Effector memory CD4-positive, alpha-beta T cell (primary cell): ENCODE measurements at places on chromosomes 11 and 22.

GRCh38 chr22:19203834-19204233, 25.3 kb upstream of the SLC25A1 start:
- DNase-seq: no peak

- DNase-seq: no peak
Observed at GRCh38 chr11:123174196-123175183, 20.6 kb downstream of the CLMP start.

GRCh38 chr11:121672630-121673487, 220.1 kb upstream of the SORL1-AS1 start:
- DNase-seq: no peak

DNA sequence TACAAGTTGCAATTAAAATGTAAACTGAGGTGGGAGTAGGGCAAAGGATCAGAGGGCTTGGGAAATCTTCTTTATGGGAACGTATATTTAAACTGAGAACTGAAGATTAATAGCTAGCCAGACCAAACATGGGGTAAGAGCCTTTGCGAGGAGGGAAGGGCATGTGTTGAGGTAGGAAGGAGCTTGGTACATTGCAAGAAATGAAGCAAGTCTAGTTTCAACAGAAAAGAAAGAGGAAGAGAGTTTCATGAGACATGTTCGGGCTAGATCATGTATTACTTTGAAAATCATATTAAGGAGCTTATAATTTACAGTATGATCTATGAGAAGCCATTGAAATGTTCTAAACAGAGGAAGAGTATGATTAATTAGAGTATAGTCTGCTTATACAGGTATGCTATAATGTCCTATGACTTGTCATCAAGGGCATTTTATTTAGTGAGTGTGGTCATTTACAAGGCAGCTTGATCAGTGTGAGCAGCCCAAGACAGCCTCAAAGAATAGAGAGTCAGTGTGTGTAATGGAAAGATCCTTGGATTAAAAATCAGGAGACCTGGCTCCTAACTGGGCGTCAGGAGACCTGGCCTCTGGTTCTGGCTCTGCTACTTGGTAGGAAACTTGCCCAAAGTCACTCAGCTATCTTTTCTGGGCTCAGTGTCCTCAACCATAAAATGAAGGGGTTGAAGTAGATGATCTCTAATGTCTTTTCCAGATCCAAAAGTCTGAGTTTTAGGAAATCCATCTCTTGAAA, 10.9 kb downstream of the GAS2 start:
- DNase-seq: no peak

GRCh38 chr22:48825802-48826520, 1001.7 kb downstream of the BRD1 start:
- DNase-seq: no peak

DNA sequence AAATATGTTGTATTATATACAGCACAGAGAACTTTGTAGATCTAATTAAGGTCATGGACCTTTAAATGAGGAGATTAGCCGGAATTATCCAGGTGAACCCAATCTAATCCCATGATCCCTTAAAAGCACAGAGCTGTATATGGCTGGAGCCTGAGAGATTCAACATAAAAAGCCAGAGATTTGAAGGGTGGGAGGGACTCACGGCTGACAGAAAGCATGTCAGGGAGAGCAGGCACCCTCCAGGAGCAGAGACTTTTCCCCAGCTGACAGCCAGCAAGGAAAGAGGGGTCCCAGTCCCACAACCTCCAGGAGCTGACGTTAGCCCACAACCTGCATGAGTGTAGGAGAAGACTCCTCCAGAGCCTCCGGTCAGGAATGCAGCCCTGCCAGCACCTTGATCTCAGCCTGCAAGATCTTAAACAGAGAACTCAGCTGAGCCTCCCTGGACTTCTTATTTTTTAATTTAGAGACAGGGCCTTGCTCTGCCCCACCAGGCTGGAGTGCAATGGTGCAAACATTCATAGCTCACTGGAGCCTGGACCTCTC, 20.0 kb upstream of the ADA2 start:
- no peak for DNase-seq

DNA sequence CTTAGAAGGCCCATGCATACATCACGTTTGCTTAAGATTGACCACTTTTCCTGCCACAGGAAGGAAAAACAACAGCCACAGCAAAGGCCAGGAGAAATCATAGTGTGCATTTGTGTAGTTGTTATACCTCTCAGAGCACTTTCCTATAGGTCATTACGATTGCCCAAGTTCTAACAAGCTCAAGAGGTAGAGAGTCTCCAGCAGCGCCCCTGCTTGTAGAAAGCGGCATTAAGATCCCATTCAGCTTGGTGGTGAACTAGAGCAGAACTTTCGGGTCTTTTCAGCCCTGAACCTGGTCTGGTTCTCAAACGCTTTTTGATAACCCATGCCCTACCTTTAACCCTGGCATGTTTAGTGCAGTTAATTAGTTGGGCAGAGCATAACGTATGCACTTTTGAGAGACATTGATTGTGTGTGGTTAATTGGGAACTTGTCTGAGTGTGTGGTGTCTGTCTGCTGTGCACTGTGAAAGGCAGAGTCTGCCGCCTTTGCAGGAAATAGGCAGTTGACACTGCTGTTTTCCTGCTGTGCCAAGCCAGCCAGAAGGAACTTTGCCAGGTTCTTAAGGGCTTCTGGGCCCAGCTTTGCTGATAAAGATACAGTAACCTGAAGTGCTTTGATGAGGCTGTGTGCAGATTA, 109.9 kb upstream of the CLMP start:
- no peak for DNase-seq

DNA sequence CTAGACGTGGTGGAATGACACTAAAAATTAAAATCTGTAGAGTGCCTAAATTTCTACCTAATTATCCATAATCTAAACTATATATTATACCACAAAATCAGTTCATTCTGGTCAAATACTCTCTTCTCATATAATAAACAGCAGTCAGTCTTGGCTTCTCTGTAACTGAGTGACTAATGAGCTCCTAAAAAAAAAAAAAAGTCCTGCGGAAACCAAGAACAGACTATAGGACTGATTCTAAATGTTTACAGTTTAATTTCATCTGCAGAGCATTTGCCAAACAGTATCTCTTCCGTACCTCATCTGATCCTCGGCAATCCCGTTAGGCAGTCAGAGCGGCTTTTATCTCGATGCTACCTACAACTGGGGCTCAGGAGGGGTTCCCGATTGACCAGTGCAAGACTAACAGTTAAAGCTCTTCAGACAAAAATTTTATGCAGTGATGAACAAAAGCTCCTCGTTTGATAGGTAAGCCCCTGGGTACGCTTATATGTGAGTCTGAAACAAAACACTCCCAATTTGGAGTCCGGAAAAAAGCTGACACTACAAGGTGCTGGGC, 686 bp downstream of the KIF18A start:
- DNase-seq: no peak

DNA sequence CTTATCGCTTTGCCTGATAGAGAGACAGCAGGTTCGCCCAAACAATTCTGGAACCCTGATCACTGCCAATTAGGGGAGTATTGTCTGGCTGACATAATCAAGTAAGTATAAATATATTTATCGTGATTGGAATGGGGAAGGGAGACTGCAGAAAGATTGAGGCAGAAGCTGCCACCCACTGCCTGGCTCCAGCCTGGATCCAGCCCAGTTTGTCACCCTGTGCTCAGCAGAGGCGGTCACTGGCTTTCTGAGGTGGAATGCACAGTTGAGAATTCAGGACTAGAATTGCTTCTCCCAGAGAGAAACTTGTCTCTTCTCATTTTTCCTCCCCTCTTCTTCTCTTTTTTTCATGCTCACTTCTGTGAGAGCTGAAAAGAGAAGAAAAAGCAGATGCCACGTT, 25.9 kb downstream of the GRAP2 start:
- no peak for DNase-seq

DNA sequence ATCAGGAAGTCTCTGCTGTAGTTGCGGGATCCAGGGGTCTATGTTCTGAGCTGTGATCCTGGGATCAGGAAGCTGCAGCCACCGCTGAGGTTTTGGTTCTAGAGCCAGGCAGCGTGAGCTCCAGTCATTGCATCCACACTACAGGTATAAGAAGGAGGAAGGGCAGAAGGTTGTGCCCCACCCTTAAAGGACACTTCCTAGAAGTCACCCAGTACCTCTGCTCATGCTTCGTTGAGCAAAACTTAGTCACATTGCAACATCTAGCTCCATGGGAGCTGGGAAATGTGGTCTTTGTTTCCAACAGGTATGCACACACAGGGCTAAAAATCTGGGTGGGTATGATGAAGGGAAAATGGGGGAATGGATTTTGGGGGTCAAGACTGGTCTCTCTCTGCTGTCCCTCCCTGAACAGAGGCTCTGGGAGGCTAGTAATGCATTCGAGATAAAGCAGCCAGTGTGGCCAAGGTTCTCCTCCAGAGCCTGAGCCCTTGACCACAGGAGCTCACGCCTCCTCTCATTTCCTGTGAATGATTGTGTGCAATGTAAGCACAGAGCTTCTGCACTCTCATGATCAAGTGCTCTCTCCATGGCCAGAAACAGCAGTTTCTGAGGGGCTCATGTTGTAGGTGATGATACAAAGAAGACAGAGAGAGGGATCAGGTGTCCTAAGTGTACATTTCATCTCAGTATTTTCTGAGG, 86.8 kb upstream of the OR4B1 start:
- DNase-seq: no peak

DNA sequence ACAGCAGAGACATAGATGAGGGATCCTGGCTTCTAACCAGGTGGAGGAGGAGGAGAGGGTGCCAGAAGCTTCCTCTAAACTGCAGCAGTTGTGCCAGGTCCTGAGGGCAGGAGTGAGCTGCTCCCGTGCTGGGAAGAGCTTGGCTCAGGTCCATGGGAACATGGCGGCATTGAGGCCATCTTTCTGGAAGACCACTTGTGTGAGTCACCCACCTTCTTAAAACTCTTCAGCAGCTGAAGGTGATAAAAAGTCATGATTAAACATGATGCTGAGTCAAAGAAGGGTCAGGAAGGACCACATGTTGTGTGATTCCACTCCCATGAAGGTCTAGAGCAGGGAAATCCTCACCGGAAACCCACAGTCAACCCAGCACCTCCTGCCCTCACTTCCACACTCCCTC, 35.1 kb downstream of the LINC01488 start:
- DNase-seq: no peak

GRCh38 chr22:32265882-32266767, 11.0 kb upstream of the SLC5A4 start:
- DNase-seq: peak; percentile 24

GRCh38 chr11:115552151-115552772, 48.0 kb upstream of the CADM1 start:
- DNase-seq: no peak

- no peak for DNase-seq
Observed at GRCh38 chr22:46079861-46080821, 70.2 kb upstream of the PPARA start.

DNA sequence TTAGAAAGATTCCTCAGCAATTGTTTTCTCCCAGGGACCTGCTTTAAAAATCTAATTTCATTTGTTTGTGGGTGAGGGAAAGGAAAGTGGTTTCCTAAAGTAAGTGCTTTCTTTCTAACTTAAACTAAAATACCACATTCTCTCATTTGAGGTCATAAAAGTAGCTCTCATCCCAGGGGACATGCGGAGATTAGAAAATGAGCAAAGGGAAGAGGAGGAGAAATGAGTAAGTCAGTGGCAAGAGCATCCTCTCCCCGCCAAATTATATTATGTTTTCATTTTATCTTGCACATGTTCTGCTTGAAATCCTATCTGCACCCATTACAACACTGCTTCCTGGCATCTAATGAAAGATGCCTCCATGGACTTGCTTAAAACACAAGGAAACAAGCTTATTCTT, 191.4 kb downstream of the ARHGAP42 start:
- no peak for DNase-seq

- no peak for DNase-seq
Observed at GRCh38 chr11:33094157-33094556, 54.8 kb downstream of the TCP11L1 start.

DNA sequence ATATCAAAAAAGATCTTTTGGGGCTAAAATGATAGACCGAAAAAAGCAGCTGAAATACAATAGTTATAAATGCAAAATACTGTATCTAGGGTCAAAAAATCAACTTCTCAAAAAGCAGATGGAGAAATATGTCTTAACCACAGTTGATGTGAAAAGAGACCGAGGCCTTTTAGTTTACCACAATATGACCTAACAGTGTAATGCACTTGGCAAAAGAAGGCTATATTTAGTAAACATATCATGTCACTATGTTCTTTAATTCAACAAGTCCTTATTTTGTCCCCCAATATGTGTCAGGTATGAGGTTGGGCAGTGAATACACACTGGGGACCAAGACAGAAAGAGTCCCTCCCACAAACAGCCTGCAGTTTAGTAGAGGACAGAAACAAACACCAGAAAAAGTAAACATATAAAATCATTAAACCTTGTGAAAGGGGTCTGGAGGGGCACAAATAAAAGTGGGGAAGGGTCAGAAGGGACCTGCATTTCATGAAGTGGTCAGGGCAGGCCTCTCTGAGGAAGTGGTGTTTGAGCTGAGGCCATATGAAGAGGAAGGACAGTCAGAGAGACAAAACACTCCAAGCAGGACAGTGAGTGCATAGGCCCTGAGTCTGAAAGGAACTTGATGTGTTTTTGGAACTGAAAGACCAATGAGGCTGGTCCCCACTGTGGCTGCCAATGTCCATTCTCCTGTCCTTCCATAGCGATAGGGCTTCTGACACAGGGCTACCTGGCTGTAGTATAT, 53.4 kb downstream of the LIF start:
- DNase-seq: no peak

- no peak for DNase-seq
Observed at GRCh38 chr22:19057999-19058491, 64.2 kb downstream of the DGCR2 start.

GRCh38 chr11:34788642-34789041, 127.5 kb downstream of the APIP start:
- DNase-seq: no peak

GRCh38 chr11:86208572-86208971, 36.0 kb upstream of the EED start:
- DNase-seq: no peak

GRCh38 chr11:44939673-44940395, 10.8 kb downstream of the TP53I11 start:
- no peak for DNase-seq

DNA sequence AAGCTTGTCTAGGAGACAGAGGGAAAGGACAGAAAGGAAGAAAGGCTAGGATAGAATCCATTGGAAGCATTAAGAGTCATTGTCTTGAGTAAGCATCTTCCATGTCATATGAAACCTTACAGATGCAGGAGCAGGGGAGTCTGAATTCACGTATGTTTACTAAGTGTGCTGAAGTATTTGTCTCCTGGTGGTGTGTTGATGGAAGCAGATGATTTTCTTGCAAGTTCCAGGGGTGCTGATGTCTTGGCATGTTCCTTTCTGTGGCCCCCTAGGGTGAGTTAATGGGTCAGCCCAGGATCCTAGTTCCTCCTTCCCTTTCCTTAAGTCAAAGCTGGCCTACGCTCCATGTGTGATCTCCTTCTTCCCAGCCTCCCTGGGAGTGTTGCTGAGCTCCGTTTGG, 110.2 kb downstream of the TEAD1 start:
- no peak for DNase-seq
